ENCODE measurements at places on chromosomes 13 and 19.
A peak's percentile ranks its signal among the peaks of the same experiment; 100 is the strongest.

DNA sequence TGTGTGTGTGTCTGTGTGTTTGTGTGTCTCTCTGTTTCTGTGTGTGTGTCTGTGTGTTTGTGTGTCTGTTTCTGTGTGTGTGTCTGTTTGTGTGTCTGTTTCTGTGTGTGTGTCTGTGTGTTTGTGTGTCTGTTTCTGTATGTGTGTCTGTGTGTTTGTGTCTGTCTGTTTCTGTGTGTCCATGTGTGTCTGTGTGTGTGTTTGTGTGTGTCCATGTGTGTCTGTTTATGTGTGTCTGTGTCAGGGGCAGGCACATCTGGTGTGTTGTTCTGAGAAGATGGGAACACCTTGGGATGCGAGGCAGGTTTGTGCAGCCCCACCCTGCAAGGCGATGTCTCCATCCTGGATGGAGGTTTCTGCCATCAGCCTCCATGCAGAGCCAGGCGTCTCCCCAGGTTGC is 275.8 kb upstream of the SOX1 start:
- peak; percentile 44 for DNase-seq

- DNase-seq: no peak
Measured at GRCh38 chr19:15623711-15624318, 8.8 kb downstream of the CYP4F8 start.

GRCh38 chr13:20182231-20182846 is 10.4 kb downstream of the GJB2 start:
- DNase-seq: no peak

- DNase-seq: no peak
Measured at GRCh38 chr13:110442930-110443621, 118.4 kb downstream of the RAB20 start.

DNA sequence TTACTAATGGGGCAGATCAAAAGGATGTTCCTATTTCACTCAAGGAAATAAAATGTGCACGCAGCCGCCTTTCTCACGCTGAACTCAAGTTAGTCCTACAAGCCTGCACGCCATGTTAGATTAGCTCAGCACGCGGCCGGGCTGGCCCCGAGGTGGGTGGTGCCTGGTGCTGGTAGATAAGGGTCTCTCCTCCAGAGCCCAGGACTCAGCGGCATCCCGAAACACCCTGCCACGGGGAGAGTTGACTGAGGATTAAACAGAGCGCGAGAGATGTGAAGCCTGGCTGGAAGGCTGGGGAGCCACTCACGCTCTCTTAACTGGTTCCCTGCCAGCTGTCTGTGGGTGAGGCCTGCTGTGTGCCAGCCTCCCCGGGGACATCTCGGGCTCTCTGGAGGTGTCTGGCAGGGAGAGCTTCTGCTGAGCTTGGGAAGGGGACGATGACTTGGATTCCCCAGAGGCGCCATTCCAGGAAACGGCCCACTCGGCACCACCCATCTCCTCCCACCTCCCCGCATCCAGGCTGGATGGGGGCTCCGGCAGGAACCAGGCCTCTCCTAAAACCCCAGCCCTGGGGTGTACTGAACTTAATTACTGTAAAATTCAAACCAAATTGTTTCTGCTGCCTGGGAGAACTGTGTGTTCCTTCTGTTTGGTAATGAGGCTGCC is 122.2 kb downstream of the KDM4B start:
- no peak for DNase-seq

GRCh38 chr19:12825254-12826131 is 8.9 kb downstream of the RTBDN start:
- DNase-seq: no peak

- DNase-seq: no peak
Measured at GRCh38 chr13:61128850-61129645, 286.6 kb downstream of the PCDH20 start.

- DNase-seq: no peak
Measured at GRCh38 chr13:104008075-104008474, 941.9 kb upstream of the SLC10A2 start.

DNA sequence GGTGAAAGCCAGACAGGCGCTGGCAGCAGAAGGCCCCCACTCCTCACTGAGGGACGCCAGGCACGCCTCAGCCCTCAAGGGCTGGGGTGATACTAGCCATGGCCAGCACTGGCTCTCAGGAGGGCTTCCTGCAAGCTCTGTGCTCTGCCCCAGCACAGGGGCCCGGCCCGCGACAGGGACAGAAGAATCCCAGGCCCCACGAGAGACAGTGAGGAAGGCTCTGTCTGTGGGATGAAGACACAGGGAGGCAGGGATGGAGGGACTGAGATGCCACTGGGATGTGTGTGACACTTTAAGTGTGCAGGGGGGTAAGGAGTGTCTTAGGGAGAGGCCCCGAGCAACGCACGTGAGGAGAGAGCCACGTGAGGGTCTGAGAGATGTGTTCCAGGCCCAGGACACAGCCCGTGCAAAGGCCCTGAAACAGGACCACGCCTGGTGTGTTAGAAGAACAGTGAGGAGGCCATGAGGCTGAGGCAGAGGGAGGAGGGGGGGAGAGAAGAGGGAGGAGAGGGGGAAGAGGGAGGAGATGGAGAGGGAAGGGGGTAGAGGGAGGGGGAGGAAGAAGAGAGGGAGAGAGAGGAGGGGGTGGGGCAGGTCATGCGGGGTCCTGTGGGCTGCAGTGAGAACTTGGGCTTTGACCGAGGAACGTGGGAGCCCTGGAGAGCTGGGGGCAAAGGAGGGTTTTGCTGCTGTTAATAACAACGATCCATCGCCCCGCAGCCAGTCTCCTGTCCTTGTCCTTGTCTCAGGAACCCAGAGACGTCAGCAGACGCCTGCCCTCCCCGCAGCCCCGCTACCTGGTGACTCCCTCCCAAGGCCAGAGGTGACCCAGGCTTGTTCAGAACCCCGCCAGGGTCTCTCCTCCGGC is 7.2 kb downstream of the RPL36 start:
- DNase-seq: no peak

DNA sequence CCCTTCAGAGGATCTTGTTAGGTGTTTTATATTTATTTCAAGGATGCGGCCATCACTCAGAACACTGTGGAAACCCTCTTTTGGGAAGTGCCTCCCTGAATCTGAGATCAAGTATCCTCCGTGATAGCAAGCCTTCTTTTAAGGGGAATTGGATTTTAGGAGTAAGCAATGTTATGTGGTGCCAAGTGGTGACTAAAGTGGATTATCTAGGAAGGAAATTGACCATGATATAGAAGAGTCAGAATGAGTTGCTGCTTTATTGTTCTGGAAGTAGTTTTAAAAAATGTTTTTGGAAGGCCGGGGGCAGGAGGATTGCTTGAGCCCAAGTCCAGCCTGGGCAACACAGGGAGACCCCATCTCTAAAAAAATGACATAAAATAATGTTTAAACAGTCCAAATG is 6.7 kb downstream of the ERCC5 start:
- DNase-seq: no peak

GRCh38 chr19:13401388-13401787 is 104.9 kb downstream of the CACNA1A start:
- no peak for DNase-seq

DNA sequence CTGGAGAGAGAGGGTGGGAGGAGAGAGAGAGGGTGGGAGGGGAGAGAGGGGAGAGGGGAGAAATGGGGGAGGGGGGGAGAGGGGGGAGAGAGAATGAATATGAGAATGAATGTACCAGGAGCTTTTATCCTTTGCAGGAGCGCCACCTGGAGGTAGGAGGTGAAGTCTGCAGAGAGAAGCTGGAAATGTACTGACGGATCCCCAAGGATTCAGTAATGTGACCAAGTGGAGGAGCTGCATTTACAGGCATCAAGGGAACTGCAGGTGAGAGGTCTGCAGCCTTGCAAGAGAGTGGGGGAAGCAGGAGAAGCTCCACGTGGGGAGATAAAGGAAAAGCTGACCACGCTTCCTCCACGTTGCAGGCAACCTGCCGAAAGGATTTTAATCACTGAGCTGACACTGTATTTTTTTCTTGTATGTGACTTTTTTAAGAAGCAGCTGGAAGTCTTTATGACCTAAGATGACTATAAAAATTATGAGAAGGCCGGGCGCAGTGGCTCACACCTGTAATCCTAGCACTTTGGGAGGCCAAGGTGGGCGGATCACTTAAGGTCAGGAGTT is 33.7 kb downstream of the VSTM1 start:
- no peak for DNase-seq

DNA sequence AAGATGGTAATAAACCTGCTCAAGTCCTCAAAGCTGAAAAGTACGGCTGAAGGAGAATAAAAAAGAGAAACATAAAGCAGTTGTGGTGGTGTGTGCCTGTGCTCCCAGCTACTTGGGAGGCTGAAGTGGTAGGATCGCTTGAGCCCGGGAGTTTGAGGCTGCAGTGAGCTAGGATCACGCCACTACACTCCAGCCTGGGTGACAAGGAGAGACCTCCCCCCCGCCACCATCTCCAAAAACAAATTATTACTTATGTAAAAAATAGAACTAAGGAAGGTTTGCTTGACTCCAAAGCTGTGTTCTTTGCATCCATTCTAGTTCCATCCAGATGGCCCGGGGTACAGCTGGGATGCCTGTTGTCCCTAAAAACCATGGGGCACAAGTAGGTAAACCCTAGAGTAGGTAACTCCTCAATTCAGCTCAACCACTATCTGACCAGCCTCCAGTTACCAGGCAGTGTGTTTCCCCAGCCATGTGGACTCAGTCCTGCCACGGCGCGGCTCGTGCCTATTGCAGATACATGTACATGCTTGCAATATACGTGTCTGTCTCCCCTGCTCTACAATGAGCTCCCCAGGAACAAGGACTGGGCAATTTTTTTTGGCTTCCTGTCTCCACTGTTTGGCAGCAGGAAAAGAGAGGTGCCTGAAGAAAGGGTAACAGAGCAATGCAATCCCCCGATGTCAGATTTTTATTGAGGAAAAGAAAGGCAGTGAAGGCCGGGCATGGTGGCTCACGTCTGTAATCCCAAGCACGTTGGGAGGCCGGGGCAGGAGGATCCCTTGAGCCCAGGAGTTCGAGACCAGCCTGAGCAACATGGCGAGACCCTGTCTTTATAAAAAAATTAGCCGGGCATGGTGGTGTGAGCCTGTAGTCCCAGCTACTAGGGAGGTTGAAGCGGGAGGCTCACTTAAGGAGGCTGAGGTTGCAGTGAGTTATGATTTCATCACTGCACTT is 101.3 kb downstream of the GNG7 start:
- peak; percentile 57 for DNase-seq

DNA sequence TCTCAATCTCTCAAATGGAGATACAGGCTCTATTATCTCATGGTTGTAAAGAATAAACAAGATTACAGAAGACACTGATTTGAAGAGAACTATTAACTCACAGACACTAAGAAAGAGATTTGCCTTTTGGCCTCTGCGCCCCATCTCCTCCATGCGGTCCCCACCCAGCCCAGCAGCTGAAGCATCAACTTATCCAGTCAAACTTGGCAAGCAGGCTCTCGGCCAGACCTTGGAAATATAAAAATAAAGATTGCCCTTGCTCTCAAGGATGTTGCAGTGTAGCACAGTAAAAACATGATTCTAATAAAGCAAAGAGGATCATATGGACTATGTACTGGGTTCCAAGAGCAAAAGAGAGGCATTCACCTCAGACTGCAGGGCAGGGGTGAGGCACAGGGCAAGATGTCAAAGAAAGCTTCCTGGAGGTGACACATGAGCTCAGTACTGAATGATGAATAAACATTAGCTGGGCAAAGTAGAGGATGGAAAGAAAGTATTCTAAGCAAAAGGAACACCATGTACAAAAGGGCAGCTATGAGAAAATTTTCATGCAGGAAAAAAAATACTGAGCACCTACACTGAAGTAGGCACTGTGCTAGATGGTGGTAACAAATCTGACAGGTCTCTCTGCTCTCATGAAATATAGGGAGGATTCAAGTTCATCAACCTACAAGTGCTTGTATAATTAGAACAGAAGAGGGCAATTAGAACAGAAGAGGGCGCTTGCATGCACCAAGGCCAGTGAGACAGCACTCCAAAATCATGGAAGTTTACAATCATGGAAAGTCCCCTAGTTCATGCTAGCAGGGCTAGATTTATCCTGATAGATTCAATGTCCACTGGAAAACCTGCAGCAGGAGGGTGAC is 85.0 kb downstream of the SACS start:
- no peak for DNase-seq

DNA sequence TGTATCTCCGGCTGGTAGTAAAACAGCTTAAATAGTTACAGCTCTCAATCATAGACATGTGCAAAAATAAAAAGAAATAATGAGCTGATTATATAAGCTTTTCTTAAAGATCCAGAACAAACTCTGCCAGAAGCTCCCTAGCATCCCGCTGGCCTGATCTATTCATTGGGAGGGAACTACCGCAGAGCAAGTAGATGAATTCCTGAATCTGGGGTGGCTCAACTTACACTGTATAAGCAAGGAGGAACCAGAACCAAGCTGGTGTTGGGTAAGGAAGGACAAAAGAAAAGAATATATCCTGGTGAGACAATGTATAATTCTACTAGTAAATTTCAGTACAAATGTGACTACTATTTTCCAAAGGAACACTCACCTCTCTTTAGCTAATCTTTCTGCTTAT is 1122.2 kb downstream of the OLFM4 start:
- no peak for DNase-seq

DNA sequence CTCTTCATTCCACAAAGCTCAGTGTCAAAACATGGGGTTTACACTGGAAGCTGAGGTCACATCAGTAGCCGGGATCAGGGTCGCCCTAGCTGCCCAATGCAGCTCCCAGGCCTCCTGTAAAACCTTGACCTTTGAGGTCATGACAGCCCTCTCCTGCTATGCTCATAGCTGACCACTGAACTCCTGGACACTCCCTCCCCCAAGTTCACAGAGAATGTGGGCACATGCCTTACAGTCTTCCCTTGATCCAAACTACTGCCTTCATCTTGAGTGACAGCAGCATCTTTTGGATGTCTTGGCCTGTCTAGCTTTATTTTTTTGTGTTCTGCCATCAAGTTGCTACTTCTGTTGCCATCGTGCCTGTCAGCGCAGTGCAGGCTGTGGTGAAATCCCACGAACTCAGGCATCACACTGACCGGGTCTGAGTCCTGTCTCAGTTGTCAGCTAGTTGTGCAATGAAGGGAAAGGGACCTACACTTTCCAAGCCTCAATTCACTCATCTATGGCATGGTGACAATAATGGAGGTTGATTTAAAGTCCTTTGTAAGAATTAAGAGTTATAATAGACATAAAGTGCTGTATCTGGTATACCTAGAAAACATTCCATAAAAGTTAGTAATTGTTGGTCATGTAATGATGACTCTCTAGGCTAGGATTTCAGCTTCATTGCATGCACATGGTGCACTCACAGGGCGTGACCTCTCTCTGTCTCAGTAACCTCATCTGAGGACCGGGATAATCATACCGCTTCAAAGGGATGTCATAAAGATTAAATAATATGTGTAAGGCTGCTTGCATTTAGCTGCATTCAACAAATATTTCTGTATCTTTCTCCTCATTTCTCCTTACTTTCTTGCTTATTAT is 16.4 kb upstream of the ALOX5AP start:
- DNase-seq: no peak

GRCh38 chr13:44093607-44094564 is 214.2 kb downstream of the LACC1 start:
- DNase-seq: no peak

DNA sequence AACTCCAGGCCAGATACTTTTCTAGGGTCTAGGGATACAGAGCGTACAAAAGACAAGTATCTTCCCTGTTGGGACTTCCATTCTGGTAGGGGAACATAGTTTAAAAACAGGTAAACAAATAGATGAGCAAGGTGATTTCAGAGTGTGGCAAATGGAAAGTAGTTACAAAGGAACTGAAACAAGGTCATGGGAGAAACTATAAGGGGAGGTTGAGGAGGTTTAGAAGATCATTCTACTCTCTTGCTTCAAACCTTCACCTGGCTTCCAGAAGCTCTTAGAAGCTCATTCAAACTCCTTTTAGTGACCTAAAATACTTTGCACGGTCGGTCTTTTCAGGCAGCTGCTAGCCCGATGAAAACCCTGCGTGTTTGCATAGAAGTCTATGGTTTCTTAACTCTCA is 9.1 kb downstream of the FFAR2 start:
- no peak for DNase-seq

Data from chondrocyte (in vitro differentiated cells).